ENCODE measurements at places on chromosomes 6 and 20.

DNA sequence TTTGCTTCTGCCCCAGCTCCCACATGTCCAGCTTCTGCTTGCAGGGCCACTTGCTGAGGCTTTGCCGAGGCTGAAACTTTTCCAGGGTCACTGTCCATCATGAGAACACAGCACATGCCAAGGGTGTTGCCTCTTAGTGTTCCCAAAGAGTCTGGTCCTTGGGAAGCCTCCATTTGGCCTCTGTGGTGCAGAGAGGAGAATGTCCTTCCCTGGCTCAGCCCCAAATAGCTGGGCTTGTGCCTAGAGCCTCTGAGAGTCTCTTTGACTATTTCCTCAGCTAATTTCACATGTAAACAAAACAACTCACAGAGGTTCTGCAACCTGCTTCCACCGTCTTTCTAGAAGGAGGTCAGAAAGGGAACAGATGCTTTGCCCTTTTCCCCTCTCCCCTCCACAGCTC, 40.4 kb upstream of the RAB23 start:
- DNase-seq: no peak

DNA sequence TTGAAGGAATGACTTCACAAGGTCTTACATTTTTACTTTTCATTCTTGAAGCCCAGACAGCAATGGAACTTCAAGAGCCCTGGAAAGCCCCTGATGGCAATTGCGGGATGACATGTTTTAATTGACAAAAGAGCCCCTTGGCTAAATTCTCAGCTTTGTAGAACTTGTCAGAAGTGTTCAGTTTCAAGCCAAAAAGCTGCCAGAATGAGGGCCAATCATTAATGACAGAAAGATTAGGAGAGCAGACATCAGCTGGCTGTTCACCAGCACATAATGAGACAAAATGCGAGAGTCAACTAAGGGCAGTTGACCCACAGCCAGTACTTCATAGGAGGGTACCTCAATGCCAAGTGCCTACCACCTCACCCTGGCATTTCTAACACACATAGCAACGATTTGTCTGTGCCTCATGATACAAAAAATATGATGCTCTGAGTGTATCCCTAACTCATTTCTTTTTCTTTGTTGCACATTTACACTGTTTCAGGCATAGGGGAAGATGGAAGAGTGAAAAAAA, 243.1 kb downstream of the MYLK4 start:
- no peak for DNase-seq

DNA sequence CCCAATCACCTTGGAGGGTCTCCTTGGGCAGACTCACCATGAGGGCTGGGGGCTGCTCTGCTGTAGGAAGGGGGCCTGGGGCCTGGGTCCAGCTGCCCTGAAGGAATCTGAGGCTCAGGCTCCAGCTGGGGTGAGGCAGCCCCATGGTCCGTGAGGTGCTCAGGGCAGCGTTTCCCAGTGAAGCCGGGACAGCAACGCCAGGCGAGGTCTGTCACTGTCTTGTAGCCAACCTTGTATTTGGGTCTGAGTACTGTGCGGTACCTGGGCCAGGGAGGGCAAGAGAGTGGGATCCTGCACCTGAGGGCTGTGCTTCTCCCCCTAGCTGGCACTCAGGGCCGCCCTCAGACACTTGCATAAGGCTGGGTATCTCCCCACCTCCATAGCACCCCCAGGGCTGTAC, 3.0 kb downstream of the EMILIN3 start:
- no peak for DNase-seq

- DNase-seq: no peak
Measured at GRCh38 chr6:95017922-95018321, 559.4 kb upstream of the MANEA start.

DNA sequence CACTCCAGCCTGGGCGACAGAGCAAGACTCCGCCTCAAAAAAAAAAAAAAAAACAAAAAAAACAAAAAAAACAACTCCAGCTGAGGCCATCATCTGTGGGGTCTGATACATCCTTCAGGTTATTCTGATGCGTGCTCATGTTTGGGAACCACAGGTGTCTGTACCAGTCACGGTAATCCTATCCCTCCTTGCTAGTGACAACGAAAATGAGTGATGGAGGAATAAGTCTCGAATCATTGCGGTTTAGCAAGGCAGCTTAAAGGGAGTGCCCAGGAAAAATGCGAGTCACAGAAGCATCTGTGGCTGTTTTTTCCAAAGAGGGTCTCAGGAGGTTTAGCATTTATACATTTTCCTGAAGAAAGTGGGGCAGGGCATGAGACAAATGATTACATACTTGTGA, 48.8 kb downstream of the MCUR1 start:
- DNase-seq: no peak

- DNase-seq: no peak
Measured at GRCh38 chr20:64156136-64156885, 7.9 kb upstream of the MYT1 start.

GRCh38 chr6:148401571-148401970, 58.9 kb downstream of the SASH1 start:
- no peak for DNase-seq

- no peak for DNase-seq
Measured at GRCh38 chr6:10141746-10142443, 273.0 kb downstream of the TFAP2A start.

- DNase-seq: no peak
Measured at GRCh38 chr20:4546342-4546741, 175.4 kb upstream of the PRND start.

DNA sequence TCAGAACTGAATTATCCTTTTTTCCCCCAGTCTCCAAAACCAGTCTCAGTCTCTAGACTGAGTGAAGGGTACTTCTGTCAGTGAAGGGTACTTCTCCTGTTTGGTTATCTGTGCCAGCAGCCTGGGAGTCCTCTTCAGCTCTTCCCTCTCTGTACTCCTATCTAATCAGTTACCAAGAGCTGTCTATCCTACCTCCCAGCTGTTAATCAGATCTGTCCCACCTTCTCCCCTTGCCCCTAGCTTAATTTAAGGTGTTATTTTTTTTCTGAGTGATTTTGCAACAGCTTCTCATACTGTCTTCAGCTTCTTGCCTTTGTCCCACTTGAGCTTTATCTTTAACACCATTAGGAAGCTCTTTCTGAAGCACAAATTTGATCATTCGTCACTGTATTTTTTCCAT, 491.9 kb upstream of the SOX4 start:
- DNase-seq: no peak

DNA sequence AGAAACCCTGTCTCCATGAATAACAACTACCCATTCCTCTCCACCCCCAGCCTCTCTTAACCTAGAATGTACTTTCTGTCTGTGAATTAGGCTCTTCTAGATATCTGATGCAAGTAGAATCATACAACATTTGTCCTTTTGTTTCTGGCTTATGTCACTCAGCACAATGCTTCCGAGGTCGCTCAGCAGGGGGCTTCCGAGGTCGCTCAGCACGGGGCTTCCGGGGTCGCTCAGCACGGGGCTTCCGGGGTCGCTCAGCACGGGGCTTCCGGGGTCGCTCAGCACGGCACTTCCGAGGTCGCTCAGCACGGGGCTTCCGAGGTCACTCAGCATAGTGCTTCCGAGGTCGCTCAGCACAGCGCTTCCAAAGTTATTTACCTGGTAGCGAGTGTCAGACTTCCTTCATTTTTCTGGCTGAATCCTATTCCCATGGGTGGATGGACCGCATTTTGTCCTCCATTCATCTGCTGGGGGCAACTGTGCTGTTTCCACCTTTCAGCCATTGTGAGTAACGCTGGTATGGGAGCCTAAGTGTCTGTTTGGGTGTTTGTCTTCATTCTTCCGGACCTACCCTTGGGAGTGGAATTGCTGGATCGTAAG, 31.0 kb upstream of the BHLHE23 start:
- no peak for DNase-seq

GRCh38 chr6:91590191-91590590, 1003.3 kb upstream of the MAP3K7 start:
- no peak for DNase-seq

DNA sequence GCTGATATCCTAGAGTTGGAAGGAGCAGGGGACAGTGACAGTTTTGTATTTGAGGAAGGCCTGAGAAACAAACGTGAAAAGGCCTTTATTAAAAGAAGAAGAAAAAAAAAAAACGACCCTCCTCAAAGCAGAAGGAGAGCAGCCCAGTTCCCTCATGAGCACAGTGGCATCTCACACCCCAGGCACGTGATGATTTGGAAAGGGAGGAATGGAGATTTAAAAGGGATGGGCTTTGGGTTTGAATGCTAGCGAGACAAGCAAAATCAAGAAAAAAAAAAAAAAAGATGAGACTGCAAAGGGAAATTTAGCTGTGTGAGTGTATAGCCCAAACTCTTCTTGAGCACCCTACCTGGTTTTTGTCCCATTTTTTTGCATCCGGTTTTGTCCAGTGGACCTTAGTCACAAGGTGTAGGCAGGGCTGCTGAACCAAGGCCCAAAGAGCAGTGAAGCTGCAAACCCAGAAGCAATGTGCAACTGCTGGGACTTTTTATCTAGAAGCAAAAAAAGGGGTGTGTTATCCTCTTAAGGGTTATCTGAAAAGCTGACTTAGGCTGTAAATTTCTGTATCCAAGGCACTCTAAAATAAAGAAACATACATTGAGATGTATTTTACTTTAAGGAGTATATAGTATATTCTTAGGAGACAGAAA, 54.5 kb upstream of the RREB1 start:
- DNase-seq: no peak

DNA sequence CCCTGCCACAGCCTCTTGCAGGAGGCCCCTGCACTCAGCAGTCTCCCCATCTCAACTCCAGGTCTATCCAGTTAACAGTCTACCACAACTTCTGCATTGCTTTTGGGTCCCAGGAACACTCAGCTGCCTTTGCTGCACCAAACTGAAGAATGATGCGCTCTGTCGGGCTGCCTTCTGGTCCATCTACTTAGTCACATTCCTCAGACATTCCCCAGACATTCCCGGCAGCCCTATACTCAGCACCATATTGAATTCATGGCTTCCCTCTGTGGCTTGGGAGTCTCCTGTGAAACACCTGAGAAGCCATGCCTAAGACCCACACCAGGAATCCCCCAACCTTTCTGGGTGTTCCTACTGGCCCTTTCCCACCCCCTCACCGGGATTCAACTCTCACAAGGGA, 99.6 kb upstream of the COL21A1 start:
- DNase-seq: no peak

- DNase-seq: no peak
Measured at GRCh38 chr20:23163562-23163961, 77.4 kb upstream of the CD93 start.

- no peak for DNase-seq
Measured at GRCh38 chr6:75089921-75090320, 115.9 kb downstream of the COL12A1 start.

DNA sequence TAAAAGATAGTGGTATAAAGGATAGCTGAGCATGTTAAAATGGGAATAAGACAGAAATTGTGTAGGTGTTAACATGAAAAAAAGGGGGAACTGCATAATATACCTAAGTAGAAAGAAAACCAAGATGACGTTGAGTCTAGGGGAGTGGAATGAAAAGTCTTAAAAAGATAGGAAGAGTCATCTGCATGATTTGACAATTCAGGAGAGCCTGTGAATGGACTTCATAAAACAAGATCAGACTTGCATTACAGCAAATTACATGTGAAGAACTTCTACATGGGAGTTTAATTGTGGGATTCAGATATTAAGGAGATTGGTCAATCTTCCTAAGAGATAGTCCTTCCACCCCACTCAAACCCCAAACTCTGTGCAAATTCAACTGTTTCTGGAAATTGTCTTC, 85.5 kb downstream of the WASF1 start:
- no peak for DNase-seq

GRCh38 chr6:117534974-117535373, 52.5 kb downstream of the DCBLD1 start:
- no peak for DNase-seq

DNA sequence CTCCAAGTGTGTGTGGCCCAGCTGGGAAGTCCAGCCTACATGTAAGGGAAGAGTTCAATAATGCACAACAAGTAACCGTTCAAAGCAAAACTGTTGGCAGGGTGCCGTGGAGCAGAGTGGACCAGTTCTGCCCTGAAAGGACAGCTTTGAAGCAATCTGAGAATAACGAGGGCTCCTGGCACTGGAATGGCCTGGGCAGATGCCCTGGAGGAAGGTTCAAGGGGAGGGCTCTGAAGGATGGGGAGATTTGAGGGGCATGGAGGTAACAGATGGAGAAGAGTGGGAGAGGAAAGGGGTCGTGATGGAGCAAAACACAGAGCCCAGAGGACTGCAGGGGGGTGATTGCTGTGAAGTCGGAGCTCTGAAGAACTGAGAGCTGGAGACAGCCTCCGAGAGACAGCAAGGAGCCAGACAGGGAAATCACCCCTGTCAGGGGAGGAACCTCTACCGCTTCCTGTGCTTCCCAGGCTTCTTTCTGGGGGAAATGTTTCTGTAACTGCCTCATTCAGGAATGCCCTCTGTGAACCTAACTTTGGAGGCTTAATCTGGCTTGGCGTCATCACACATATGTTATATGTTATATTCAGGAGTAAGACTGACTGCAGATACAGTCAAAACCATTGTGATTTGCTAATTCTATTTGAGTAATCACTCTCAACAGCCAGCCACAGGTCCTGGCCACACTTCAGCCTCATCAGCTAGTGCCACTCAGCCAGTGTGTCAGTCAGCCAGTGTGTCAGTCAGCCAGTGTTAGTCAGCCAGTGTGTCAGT, 41.2 kb downstream of the ZC3H12D start:
- DNase-seq: no peak

DNA sequence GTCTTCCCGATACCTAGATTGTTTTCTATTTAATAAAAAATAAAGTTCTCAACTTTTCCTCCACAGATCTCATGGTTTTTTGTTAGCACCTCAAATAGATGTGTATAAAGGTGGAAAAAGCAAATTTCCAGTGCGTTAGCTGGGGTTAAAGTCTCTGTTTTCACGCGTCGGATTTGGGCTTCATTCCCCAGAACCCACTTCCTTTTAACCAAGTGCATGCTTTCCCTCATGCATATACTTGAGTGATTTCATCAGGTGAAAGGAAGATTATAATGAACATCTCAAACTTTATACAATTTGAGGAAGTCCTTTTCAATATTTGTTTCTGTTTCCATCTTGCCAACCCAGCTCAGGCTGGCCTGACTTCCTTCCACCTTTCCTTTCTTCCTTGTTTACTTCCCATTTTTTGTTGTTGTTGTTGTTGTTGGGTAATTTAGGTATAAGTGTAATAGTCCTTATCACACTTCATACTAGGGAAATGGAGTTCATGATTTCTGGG, 43.9 kb upstream of the GGTLC1 start:
- DNase-seq: no peak

DNA sequence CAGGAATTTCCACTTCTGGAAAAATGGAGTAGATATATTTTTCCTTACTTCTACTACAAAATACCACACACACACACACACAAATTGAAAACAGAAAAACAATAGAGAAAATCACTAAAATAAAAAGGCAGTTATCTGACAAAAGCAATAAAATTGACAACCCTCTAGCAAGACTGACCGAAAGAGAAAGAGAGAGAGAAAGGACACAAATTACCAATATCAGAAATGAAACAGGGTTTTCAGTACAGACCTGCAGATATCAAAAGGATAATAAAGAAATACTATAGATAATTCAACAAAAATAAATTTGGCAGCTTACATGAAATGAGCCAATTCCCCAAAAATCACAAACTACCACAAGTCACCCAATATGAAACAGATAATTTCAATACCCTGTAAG, 104.7 kb downstream of the OPRM1 start:
- DNase-seq: no peak

Data from Kasumi-1 (cell line).